Stimulated activated CD4-positive, alpha-beta T cell treated with anti-CD3 and anti-CD28 coated beads, TNF-alpha, amount 100 ng/mL, for 1 hour (primary cell): ENCODE measurements at places on chromosomes 3 and 15.

- no peak for DNase-seq
These were observed 6.2 kb downstream of the ALPK3 start for GRCh38 chr15:84823282-84823878.

DNA sequence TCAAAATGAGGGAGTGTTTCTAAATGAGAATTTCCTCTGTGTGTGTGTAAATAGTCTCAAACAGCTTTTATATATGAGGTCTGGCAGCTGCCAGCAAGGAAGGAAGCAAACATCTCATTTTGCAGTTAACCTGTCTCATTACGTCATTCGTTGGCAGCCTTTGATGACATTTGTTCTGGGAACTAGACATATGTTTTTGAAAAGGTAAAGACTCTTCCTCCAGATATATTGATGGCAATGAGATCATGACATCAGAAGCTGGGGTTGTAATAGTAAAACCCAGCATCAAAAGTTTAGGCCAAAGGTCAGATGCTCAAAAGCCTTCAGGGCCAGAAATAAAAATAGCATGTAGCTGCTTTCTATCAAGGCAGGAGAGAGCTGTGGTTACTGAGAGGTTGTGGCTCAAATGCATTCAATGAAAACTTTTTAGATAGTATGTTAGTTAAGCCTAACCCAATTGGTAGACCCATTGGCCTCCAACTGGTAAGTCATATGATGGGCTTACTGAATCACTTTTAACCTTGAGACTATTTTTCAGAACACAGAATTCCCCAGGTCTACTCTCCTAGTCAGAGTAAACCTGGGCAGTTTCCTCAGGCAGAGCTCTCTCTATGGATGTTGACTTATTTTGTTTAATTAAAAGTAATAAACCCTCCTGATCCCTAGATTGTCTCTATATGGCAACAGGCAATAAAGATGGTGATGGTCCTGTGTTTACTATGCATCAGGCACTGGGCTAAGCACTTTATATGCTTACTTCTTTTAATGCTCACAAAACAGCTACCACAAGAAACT, 386.5 kb upstream of the CFAP20DC start:
- no peak for DNase-seq

DNA sequence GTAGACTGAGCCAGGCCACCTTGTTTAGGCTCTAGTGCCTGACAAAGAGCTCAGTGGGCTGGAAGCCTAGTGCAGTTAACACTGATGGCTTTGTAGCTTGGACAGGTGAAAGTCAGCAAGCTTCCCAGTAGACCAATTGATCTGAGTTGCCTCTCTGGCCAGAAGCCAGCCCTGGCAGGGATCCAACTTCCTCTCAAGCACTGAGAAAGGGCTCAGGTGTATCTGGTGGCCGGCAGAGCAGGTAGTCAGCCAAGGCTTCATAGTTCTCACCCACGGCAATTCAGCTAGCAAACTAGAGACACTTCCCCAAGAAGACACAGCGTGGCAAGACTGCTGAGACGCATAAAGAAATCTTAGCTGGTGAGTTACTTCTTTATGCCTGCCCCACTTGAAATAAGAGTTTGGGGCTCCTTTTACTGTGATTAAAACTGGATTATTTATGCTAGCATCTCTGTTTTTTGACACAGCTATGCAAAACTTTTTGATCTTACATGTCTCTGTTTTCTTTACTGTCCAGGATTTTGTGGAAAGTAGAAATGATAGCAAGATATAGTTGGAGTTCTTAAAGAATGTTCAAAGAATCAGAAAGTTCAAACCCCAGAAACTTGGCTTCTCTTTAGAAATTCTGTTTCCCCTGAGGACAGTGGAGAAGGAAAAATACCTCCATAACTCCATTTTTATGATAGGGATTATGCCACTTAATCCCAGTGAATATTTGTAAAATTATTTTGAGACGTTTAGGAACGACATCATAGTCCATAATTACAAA, 8.4 kb upstream of the CA12 start:
- no peak for DNase-seq

- DNase-seq: no peak
These were observed 28.8 kb downstream of the FHIT start for GRCh38 chr3:61222467-61222866.

GRCh38 chr3:79953591-79954101, 185.8 kb upstream of the ROBO1 start:
- no peak for DNase-seq

DNA sequence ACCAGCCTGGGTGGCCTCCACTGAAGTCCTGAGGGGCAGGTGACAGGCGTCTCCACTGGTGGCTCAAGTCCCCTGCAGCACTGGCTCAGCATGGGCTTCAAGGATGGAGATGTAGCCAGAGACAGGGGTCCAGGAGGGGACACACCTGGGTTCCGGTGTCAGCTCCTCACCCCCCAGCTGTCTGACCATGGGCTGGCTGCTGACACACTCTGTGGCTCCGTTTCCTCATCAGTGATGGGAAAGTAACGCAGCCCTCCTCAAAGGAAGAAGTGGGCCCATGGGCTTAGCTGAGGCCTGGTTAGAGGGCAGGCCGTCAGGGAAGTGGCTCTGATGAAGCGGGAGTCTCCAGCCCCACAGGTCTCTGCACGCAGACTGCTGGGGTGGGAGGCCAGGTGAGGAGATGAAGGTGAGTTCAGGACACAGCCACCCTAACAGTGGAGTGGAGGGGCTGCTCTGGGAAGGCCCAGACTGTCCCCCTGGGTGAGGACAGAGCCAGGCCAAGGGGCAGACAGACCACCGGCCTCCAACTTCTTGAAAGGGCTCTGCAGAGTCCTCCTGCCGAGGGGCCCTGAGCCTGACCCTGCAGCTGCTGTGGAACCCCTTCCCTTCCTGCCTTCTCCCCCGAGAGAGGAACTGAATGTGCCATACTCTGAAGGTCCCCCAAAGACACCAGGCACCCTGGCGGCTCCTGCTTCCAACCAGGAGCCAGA, 24.0 kb downstream of the PSTPIP1 start:
- no peak for DNase-seq

GRCh38 chr3:180684807-180685206, 5.5 kb upstream of the CCDC39 start:
- no peak for DNase-seq

- DNase-seq: no peak
These were observed 36.3 kb upstream of the FAM107A start for GRCh38 chr3:58613236-58614132.

GRCh38 chr3:193028258-193028657, 110.6 kb upstream of the MB21D2 start:
- no peak for DNase-seq

GRCh38 chr15:67468416-67468815, 52.5 kb upstream of the C15orf61 start:
- DNase-seq: no peak

GRCh38 chr3:115712871-115713270, 89.6 kb downstream of the GAP43 start:
- no peak for DNase-seq

DNA sequence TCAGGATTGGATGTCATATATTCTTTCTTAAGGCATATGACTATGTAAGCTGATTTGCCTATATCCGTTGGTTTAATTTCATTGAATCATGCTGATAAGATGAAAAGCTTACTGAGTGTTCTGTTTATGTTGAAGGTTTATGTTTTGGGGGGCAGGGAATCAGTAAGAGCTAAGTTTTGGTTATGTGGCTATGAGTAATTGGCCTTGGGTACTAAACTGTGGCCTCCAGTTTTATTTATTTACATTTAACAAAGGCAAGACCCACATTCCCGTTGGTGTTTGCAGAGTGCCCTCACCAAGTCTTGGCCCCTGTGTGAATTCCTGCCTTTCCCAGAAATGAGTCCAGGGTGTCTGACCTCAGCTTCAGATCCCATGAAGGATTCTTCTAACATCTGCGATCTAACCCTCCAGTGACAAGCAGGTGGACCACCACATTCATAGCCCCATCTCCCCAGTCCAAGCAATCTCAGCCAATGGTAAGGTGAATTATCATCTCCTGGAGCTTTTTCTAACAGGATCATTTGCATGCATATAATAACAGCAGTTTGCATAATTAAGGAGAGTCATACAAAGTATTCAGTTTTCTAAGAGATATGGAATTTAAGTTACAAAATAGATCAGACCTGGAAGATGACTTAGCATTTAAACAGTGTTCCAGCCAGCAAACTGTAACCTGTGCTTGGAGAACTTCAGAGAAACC, 27.4 kb downstream of the GLDN start:
- DNase-seq: no peak
